ENCODE measurements at places on chromosomes 12 and 14.

DNA sequence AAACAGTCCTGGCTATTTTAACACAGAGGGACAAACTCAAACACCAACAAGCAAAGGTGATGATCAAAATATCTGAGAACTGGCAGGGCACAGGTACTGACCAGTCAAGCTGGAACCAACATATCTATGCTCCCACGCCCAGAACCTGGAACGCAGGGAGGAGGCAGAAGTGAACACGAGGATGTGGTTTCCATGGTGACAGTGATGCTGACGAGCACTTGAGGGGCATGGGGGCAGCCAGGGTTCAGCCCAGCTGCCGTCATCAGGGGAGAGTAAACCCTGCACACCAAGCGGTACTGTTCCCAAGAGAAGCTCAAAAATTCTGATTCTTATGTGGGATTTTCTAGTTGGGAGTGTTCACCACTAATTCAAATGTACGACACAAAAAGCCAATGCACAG is 113.6 kb upstream of the SFSWAP start:
- no peak for DNase-seq

GRCh38 chr14:99035712-99036610 is 236.0 kb downstream of the BCL11B start:
- DNase-seq, result peak; percentile 96

- no peak for DNase-seq
Observed at GRCh38 chr12:103748875-103749274, 92.2 kb downstream of the NT5DC3 start.

DNA sequence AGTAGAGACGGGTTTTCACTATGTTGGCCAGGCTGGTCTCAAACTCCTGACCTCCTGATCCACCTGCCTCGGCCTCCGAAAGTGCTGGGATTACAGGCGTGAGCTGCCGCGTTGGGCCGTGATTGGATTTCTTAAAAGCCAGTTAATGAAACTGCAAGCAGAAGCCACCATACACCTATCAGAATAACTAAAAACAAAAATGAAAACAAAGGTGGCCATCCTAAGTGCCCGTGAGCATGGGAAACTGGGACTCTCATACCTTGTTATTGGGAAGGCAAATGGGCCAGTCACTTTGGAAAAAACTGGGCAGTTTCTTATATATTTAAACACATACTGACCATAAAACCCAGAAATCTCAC is 7.7 kb upstream of the TCTN1 start:
- DNase-seq, result no peak

- DNase-seq, result no peak
Observed at GRCh38 chr12:94308612-94309011, 151.1 kb downstream of the CEP83 start.

DNA sequence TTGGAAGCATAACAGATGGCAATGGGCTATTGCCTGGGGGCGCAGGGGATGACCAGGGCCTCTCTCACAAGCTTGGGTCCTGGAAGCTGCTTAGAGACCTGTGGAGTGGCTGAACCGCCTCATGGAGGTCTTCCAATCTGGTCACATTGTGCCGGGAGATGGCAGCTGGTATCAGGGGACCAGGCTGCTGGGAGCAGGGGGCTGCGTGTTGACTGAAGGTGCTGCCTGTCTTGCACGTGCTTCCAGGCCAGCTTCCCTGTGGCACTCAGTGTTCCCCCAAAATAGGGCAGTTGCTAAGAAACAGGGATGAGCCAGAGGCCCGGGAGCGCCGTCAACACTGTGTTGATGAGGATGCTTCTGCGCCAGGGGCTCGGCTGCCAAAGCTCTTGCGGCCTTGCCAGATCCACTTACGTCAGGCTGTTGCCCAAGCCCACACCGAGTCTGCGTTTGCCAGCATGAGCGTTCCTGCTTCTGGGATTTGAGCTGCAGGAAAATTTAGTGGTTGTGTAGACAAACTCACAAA is 39.8 kb downstream of the ELK3 start:
- no peak for DNase-seq

DNA sequence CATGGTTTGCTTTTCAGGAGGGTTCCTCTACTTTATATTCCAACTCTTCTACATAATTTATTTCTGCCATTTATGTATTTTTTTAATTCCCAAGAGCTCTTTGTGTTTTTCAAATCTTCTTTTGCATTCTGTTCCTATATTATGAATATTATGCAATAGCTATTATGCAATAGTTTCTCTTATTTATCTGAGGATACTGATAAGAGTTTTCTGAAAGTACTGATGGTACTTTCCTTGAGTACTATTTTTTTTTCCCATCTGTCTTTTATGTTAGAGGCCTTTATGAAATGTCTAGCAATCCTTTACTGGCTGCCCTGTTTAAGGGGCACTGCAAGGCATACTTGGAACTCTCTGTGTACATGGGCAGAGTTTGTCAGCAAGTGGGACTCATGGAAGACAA is 93.4 kb downstream of the SLC41A2 start:
- no peak for DNase-seq

DNA sequence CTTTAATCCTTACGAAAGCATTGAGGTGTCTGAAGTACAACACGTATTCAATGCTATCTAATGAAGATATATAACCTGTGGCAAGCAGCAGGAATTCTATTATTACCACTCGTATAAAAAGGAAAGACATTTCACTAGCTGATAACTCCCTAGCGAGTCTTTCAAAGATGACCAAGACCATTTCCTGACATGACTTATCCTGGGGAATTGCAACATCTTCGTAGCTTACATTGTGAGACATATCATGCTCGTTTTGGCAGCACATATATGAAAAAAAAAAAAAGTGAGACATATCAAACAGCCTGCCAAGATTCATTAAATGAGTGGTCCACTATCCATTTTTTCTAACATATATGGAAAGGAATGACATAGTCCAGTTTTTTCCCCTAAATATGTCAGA is 337.0 kb downstream of the FSCB start:
- DNase-seq, result no peak

All from H54 (cell line).